ENCODE measurements at places on chromosomes 5 and 9.

DNA sequence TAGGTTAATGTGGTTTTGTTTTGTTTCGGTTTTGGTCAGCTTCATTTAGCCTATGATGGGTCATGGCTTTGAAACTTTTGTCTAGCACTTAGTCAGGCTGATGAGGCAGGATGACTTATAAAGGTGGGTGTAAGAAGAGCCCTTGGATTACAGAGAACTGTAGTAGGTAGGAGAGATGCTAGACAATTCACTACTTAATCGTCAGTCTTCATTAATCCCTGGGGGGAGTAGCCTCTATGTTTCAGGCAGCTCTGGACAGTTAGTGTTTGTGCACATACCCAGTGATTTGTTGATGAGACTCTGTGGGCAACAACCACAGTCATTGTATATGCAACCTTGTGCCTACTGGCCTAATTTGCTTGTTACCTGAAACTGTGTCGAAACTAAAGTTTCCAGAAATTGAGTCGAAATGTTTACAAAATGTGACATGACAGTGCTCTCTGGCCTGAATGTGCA lies 113.3 kb downstream of the MTREX start:
- DNase-seq: no peak

DNA sequence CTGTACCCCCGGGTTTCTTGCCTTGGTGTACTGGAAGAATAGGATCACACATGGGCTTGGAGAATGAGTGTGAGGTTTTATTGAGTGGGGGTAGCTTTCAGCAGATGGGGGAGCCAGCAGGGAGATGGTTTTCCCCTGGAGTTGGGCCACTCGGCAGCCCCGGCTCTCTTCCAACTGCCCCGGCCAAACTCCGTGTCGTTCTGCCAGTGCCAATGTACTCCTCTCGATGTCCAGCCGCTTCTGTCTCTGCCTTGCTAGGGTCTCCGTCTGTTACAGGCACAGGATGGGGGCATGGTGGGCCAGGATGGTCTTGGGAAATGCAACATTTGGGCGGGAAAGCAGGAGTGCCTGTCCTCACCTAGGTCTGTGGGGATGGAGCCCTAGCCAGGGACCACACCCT lies 7.6 kb upstream of the PLPP6 start:
- DNase-seq: no peak

DNA sequence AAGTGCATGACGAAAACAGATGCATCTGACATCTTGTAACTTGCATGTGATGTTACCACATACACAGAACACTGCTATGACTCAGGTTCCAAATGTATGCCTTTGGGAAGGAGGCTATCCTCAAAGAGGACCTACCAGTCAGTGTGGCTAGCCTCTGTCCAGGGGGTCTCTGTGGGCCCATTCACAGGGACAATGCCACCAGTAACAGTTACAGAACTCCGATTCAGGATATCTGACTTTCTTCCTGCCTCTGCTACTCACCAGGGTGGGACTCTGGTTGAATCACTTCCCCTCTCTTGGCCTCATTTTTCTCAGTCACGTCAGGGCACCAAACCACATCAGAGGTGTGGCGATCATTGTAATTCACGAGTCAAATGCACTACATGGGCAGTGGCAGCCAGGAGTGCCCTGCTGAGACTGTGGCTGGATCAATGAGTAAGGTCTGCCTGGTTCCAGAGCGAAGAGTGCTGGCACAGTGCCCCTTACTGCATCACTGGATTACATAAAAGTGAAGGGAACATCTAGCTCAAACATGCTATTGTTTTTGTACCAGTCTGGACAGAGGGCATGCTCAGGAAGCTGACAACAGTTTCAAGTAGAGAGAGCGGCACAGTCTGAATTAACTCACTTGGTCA lies 13.2 kb downstream of the ATOX1 start:
- DNase-seq: peak; percentile 34

GRCh38 chr9:120710110-120710981 lies 3.9 kb downstream of the MEGF9 start:
- DNase-seq: no peak

GRCh38 chr5:10172247-10172646 lies 77.4 kb downstream of the ATPSCKMT start:
- DNase-seq: no peak

DNA sequence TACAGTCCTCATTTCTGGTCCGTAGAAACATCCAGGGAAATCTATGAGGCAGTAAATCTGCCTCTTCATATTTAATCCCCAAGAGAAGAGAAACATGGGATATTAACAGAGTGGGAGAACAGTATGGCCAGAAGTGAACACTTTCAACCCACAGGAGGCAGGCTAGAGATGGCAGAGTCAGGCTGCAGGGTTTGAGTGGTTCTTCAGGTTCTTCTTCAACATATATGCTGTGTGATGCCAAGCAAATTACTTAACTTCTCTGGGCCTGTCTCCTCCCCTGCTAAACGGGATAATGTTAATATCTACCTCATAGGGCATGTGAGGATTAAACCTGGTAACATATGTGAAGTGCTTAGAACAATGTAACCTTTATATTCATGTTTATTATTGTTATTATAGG lies 321.8 kb downstream of the PSAT1 start:
- no peak for DNase-seq

- no peak for DNase-seq
Observed at GRCh38 chr5:94784536-94785505, 166.4 kb downstream of the SLF1 start.

DNA sequence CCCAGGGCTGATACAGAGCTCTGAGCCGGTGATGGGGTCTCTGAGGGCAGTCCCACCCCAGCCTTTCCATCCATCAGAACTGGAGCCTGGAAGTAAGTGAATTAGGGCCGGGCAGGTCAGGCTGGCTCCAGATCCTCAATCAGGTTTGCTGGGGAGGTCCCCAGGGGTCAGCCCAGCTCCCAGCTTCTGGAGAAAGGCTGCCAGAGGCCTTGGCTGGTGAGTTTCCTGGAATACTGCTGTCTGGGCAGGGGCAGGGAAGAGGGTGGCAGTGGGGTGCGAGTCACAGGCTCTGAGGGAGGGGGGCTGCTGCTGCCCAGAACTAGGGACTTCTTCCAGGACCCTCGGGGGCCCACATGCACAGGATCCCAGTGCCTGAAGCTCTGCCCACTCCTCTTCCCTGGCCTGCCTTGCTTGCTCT lies 200.6 kb upstream of the MVB12B start:
- DNase-seq: no peak

DNA sequence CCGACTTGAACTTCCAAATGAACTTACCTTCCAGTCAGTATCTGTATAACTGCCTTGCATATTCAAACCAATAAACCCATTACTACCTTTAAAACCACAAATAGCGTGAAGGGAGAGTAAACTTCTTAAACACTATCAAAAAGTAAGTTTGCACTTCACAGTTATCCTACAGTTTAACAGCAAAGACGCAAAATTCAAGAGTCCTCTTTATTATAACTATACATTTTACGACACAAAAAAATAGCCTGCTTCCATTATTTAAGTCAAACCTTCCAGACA lies 1.8 kb downstream of the PTBP3 start:
- DNase-seq: no peak

- no peak for DNase-seq
Observed at GRCh38 chr5:67363963-67364362, 167.4 kb upstream of the CD180 start.

DNA sequence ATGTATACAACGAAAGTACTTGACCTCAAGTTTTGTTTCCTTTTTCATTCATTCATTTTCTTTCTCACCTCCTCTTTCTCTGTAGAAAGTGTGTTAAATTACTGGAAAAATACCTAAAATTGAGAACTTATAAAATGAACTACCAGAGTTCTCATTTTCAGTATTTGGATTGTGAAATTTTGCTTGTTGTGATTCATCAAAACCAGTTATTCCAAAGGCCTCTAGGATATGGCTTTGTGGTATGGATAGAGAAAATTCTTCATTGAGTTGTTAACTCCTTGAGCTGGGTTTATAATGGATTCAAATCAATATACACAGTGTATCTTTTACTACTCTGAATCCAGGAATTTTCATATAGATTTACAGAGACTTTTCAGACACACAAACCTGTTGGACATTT lies 287.6 kb downstream of the KDM4C start:
- no peak for DNase-seq

DNA sequence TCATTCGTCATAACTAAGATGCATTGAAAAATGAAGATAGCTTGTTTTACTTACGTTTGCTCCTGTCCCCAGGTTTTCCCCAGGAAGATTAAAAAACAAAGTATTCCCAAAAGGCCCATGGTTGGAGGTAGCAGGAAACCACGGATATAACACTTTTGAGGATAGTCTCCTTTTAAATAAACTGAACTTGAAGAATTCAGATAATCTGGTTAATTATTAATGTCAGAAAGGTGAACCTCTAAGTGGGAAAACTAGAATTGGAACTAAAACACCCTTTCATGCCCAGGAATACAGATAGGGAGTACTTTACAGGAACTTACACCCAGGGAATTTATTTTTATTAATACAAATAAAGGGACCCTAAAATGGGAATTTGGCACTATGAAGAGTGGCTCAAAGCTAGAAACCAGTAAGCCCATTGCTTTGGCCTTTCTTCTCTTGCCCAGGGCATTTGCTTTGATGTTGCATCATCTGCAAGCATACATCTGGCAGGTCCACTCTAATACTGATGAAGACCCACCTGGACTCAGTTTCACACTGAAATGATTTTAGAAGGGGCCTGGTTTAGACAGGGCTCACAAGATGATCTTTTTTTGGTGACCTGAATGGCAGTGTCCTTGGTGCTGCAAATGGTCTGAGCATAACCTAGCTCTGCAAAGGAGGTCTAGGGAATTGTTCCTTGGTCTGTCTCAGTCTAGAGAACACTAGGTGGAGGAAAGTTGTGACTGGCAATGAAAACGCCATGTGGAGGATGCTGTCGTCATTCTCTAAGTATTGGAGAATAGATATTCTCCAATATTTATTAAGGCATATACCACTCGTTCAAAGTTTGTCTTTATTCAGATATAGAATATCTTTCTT lies at the start of gene C5:
C5 (minus strand) TSS at position 148 of the 861 bp plus-strand sequence; CDS start at position 119, 29 bp downstream.
- no peak for DNase-seq

DNA sequence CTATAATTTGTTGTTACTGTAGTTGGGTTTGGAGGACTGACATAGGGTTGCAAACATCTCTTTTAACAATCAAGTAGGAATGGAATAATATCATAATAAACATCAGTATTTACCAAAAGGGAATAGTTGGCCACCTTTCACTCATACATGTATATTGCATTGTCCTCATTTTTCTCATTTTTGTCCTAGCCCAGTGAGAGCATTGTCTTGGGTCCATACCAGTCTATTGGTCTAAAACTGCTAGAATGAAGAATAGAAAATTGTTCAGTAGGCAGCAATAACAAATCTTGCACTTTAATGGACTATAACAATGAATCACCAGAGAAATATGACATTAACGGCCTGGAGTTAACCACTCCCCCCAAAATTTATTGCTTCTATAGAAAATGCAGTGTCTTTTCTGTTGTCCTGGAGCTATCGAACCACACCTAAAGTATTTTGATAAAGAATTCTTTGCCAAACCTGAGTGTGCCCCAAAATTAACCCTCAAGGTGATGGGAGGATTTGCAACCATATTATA lies 80.9 kb upstream of the IL33 start:
- DNase-seq: no peak

- no peak for DNase-seq
Observed at GRCh38 chr9:27445688-27446087, 78.4 kb upstream of the IFNK start.

DNA sequence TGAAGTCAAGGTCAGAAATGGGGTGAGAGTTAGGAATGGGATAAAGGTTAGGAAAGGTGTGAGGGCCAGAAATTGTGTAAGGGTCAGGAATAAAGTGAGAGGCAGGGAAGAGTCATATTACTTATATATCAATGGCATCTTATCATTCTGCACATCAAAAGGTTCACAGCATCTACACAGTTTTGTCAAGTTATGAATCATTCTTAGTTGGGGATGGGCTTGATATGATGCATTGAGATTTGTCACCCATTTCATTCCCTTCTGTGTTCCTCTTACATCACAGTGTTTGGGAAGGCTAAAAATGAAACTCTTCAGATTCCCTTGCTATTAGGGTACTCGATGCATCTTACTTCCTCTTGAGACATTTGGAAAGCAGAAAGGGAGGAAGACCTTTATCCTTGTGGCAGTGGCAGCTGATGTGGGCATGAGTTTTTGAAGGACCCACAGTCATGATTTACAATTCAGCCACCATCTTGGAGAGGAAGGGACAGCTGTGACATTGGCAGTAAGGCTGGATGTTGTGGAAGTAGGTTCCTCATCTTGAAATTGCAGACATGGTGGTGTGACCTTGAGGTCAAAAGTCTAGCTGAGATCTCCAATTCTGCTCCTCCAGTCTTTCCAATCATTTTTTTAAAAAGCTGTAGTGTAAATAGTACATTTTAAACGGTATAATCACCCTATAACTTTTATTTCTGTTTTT lies 24.2 kb upstream of the NPR3 start:
- DNase-seq: no peak

Data from stimulated activated CD8-positive, alpha-beta memory T cell treated with anti-CD3 and anti-CD28 coated beads, Interleukin-7, amount 100 ng/mL, for 1 hour (primary cell).